ENCODE measurements at places on chromosomes 11 and 22. TPM values are rescaled to one million over a fixed set of nuclear protein-coding genes. Genes with fewer than 3 reads are reported as not detected.

DNA sequence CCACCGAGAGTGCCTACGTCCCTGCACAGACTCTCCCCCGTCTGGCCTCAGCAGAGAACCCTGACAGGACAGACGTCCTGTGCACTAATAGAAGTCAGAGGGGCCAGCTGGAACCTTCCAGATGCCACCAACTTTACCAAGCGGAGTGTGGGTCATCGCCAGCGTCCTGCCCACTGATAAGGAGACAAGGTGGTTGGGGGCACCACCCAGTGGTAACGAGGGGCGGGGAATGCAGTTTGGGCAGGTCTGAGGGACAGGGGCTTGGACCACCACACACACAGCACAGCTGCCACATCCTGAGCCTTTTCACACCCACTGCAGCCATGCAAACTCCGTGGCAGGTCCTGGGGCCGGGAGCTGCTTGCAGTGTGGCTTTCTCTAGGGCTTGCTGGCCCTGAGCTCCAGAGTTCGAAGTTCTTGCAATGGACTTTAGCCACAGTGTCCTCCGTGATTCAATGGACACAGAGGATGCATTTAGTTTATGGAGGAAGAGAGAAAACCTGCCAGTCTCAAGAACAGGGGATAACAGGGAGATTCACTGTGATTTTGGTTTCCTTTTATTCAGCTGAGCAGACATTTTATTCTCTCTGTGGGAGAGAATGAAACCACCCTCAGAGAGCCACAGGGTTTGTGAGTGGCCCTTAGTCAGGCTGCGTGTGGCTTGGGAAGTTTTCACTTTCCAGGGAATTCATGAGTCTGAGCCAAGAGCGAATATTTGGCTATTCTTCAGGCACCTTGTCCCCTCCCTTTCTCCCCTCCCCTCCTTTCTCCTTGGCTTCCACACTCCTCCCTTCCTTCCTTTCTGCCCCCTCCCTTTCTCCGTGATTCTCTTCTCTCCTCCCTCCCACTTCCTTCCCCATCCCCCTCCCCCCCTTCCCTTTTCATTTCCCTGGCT is 13.1 kb downstream of the MRGPRG start:
- DNase-seq = no peak

DNA sequence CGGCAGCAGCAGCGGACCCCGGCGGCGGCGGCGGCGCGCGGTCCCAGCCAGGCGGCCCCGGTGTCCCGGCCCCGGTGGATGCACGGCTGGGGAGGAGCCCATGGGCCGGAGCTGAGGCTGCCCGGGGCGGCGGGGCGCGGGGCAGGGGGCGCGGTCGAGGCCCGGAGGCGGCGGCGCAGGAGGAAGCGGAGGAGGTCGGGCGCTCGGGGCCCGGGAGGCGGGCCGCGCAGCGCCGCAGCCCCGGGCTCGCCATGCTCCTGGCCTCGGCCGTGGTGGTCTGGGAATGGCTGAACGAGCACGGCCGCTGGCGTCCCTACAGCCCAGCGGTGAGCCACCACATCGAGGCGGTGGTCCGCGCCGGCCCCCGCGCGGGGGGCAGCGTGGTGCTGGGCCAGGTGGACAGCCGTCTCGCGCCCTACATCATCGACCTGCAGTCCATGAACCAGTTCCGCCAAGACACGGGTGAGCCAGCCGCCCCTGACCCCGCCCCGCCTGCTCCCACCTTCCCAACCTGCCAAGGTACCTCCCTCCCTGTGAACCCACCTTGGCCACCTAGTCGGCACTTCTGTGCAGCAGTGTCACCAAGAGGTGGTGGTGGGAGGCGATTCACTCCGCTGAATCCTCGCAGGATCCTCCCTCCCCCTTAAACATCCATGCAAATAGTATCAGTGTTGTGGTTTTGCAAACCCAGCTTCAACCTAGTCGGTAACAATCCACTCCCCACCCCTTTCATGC is 580 bp downstream of the DTX4 start:
- no peak for DNase-seq

DNA sequence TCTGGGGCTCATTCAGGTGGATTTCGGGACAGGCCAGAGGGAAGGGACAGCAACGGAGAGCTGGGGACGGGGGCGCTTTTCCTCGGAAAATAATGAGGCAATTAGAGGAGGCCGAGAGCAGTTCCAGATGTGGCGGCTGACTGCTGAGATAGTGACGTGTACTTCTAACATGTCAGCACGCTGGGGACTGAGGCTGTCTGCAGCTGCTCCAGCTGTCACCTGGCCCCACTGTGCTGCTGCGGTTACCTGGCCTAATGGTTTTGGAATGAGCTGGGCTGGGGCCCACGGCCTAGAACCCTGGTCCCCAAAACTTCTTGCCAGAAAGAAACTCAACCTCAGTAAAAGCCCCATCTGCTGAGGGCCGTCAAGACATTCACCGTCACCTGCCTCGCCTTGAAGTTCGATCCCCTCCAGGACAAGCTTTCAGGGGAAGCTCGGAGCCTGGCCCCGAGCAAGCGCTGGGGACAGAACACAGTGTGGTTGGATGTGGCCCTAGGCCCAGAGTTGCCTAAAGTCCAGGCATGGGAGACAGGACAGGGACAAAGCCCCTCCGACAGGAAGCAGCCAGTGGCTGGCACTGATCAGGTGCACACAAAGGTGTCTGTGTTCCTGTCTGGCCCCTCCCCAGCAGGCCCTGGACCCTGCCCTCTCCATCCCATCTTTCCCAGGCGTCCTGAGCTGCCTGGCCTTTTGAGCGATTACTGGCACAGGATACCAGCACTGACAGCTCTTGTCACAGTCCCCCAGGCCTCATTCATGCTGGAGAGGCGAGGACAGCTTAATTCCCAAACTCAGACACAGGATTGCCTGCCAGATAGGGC is 22.1 kb downstream of the RPUSD4 start:
- no peak for DNase-seq

DNA sequence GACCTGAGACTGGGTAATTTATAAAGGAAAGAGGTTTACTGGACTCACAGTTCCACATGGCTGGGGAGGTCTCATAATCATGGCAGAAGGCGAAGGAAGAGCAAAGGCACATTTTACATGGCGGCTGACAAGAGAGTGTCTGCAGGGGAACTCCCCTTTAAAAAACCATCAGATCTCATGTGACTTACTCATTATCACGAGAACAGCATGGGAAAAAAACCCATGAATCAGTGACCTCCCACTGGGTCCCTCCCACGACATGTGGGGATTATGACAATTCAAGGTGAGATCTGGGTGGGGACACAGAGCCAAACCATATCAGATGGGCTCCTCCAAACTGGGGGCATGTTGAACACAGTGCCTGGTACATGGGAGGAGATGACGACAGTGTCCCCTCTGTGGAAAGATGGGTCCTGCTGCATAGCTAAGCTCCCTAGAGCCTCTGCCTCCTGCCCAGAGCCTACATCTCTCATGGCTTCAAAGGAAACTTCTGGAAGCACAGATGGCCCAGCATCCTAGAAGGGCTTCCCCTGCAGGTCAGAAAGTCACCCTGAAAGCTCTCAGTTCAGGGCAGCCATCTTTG is 46.1 kb downstream of the MYEOV start:
- DNase-seq = peak; percentile 42

- DNase-seq = no peak
Measured at GRCh38 chr11:116694349-116694725, 78.5 kb downstream of the BUD13 start.

- no peak for DNase-seq
Measured at GRCh38 chr11:112615891-112616290, 345.3 kb upstream of the NCAM1 start.

DNA sequence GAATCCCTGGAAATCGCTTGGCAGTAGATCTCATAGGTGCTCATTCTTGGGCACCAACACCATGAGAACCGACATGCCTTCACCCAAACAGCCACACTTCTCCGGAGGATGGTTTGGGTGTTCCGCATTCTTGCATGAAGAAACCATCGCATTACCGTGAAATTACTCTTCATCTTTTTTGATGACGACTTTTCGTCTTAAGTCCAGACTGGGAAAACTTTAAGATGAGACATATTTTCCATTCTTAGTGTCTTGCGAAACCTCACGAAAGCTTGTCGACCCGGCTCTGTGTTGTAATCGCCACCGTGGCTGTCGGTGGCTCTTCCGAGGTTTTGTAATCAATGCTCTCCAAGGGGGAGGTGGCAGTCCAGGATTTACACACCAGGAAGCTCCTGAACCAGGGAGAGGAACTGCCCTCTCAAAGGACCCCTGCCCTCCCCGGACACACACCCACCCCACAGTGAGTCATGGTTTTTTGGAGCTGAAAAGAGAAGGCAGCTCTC is 1.7 kb downstream of the TOM1 start:
- no peak for DNase-seq

DNA sequence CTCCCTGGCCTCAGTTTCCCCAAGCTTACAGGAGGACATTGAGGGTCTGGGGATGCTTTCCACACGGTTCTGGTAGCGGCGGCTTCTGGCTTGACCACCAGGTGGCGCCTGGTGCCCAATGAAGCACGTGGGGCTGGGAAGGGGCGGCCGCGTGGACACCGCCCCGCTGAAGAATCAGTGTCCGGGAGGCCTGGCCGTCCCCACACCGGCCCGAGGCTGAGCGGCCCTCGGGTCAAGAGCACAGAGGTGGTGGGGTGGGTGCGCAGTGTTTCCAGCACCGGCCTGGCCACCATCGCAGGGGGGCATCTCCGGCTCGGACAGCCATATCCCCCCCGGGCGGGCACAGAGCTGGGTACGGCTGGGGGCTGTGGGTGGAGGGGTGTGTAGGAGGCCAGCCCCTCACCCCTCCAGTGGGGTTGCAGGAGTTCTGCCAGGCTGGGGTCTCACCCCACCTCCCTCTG is 27.8 kb upstream of the PPARA start:
- peak; percentile 77 for DNase-seq

- DNase-seq = no peak
Measured at GRCh38 chr11:66845143-66845875, 2.1 kb downstream of the RCE1 start.

- no peak for DNase-seq
Measured at GRCh38 chr11:118338637-118339061, 3.9 kb downstream of the CD3D start.

DNA sequence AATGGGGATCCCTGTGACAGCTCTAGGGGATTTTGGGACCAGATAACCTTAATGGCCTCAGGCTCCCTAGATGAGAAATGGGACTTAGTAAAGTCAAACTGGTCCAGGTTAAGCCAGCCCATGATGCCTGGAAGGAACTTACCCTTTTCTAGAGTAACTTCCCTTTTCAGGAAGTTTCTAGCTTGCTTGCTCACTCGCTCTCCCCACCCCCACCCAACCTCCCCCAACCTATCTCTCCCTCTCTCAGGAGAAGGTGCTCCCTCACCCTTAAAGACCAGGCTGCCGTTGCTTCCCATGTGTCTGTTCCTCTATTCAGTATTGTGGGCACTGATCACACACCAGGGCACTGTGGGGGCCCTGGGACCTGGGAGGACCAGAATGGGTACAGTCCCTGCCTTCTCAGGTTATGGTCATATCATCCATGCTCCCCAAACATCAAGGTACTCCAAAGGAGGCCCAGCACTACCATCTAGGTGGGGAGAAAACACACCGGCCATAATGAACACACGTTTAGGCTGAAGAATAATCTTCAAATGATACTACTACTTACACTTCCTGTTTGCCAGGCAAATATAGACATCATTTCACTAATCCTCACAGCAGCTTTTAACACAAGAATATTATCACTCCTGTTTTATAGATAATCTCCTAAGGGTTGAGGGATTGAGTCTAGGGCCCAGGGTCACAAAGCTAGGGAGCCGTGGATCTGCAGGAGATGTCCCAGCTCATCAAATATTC is 18.2 kb downstream of the KCNQ1OT1 start:
- DNase-seq = no peak

GRCh38 chr11:12784445-12784844 is 110.2 kb downstream of the TEAD1 start:
- no peak for DNase-seq

DNA sequence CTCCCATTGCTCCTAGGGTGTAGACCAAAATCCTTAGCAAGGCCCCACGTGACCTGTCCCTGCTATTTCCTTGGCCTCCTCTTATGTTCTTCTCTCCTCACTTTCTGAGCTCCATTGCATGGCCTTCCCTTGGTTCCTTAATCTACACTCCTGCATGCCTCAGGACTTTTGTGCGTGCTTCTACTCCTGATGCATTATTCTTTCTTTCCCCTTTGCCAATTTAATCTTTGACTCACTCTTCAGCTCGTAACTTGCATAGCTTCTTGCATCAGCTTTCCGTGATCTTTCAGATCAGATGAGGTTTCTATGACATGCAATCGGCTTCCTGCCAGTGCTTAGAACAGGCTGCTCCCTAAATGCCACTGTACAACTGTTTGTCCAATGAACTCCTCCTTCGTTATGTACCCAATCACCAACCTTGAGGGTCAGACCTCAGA is 261.6 kb upstream of the CADM1 start:
- DNase-seq = no peak

DNA sequence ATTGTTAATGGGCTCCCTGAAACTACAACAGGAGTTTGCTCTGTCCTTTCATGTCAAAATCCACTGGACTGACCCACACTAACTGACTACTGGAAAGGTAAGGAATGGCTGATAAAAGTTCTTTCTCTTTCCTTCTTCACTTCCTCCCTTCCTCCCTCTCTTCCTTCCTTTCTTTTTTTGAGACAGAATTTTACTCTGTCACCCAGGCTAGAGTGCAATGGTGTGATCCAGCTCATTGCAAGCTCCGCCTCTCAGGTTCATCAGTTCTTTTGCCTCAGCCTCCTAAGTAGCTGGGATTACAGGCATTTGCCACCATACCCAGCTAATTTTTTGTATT is 85.2 kb downstream of the IGLL1 start:
- DNase-seq = no peak

GRCh38 chr11:123298488-123299447 is 103.7 kb upstream of the CLMP start:
- no peak for DNase-seq

DNA sequence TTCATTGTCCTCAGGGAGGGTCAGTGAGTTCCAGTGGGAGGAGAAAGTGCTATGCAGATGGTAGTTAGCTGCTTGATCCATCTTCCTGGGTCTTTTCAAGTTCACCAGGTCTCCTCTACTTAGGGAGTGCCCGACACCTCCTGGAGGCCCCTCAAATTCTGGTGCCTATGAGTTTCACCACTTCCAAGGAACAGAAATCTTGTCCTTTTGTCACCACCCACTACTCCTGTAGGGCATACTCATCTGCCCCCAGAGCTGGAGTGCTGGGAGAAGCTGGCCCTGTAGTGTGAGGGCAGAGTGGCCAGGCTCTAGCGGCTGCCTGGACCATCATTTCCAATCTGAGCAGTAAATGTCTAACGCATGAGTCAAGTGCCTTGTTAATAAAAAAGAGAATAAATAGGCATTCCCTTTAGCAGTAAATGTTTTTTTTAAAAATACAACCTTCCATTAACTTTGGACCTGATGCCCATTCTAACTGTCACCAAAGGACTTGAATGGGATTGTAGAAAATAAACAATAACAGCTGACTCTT is 12.5 kb downstream of the IRAG1 start:
- DNase-seq = no peak

DNA sequence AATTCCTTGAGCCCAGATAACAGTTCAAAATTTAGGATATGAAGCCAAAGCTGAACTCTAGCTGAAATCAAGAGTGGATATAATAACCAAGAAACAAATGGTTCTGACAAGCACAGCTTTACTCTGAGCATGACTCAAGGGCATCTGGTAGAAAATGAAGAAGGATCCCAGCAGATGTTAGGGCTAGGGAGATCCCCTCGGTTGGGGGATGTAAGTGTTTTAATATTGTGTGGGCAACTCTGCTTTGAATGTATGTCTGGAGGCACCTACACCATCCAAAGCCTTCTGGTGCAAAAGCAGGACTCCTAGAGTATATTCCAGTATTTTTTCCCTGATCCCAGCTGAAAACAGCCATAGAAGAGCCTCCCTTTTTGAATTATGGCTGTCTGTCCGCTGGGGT is 61.7 kb downstream of the FLI1 start:
- DNase-seq = no peak

The DGKZ gene
- total RNA-seq = 47.6 TPM

The SEC14L2 gene
- 3.4 TPM for total RNA-seq

The MAJIN gene
- not detected for total RNA-seq

The RPL27A gene
- 462 TPM for total RNA-seq

Data from SJSA1 (cell line).